Upper lobe of right lung (tissue), 1 donor: ENCODE measurements at places on chromosomes 6 and 20.

- DNase-seq = no peak
Measured at GRCh38 chr6:2534406-2535042, 216.2 kb downstream of the MYLK4 start.

- no peak for DNase-seq
Measured at GRCh38 chr6:78693835-78694234, 173.5 kb upstream of the IRAK1BP1 start.

GRCh38 chr20:63495741-63496595 is 2.9 kb downstream of the EEF1A2 start:
- peak; percentile 89 for DNase-seq

DNA sequence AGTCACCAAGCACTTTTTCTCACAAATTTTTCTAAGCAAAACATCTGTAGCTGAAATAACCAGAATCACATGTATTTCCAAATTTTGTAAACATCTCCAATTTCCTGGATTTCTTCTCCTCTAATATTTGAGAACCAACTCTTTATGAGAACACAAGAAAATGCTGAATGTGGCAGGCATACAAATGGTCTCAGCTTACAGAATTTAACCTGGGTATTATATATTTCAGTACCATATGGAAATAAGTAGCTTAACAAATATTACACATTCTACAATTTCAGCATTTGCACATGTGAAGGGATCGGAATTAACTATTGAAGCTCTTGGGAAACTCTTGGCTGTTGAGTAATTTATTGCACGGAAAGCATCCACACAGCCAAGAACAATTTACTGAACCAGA is 92.5 kb downstream of the TBXT start:
- no peak for DNase-seq

DNA sequence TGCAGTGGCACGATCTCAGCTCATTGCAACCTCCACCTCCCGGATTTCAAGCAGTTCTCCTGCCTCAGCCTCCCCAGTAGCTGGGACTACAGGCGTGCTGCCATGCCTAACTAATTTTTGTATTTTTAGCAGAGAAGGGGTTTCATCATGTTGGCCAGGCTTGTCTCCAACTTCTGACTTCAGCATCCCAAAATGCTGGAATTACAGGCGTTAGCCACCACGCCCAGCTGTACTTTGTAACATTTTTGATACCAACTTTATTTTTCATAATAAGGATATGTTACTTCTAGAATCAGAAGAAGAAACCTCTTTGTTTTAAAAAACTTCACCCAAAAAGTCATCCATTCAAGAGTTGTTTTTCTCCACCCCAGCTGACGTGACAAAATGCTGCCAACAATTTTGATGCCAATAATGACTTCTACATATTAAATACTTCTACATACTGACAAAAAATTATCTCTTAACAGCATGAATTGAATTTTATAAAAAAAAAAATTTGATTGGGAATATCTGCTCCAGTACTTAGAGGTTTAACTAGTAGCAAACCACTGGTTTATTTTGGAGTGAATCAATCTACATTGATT is 22.5 kb upstream of the PRIM2 start:
- DNase-seq = no peak

DNA sequence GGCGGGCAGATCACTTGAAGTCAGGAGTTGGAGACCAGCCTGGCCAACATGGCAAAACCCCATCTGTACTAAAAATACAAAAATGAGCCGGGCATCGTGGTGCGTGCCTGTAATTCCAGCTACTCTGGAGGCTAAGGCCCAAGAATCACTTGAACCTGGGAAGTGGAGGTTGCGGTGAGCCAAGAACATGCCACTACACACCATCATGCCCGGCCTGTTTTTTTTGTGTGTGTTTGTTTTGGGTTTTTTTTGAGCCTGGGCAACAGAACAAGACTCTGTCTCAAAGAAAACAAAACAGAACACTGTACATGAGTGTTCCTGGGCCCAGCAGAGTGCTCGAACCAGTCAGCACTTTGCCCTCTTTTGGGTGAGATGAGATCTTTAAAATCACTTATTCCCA is 159.1 kb downstream of the MTHFD1L start:
- DNase-seq = no peak

- DNase-seq = no peak
Measured at GRCh38 chr6:109292983-109293586, 89.2 kb downstream of the CD164 start.

DNA sequence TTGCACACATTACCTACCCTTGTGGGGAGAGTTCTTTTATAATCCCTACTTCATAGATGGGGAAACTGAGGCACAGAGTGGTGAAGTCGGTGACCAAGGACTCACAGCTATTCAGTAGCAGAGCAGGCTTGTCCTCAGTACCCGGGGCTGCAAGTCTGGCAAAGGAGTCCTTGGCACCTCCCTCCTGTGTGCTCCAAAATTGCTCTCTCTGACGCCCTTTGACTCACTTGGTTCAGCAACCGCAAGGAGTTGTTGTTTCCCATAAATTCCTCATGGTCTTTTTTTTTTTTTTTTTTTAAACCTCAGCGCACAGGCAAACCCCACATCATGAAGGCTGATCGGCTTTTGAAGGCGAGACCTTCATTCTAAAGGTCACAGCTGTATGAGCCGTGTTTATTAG is 143.2 kb downstream of the CEBPB start:
- DNase-seq = no peak

DNA sequence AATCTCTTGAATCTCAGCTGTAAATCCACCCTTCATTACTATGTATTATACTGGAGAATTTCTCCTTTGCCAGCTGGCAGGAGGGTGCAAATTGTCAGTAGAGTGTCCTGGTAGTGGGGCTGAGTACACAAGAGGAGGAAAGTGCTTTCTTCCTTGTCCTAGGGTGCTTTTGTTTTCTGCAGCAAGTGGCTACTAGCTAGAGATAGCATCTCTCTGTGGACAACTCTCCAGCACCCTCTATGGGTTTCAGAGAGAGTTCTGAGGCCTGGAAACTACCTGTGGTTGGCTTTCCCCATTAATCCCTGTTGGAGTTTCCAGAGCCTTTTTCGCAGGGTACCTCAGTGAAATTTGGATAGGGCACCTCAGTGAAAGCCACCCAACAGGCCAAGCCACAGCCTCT is 422.5 kb upstream of the RGS17 start:
- DNase-seq = no peak

- no peak for DNase-seq
Measured at GRCh38 chr6:41975276-41975675, 33.7 kb upstream of the CCND3 start.

GRCh38 chr6:79861023-79861422 is 86.3 kb downstream of the ELOVL4 start:
- no peak for DNase-seq

DNA sequence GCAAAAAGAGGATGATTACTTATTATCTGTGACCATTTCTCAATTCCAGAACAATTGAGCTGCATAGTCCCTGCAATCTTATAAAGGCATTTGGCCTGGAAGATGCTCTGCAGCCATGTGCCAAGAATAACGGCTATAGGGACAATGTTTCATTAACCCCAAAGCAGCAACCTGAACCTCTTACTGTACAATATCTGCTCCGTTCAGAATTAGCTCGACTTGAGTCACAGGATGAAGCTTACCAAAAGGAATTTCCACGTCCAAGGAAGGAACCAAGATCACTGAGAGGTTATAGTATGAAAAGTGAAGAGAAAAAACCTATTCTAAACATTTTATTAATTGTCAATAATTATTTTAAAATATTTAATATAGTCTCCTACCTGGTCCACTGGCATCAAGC is 167.3 kb upstream of the GMDS start:
- no peak for DNase-seq

GRCh38 chr6:135832166-135832565 is 19.3 kb upstream of the PDE7B start:
- DNase-seq = no peak

GRCh38 chr6:139114746-139115145 is 20.1 kb upstream of the HECA start:
- no peak for DNase-seq

DNA sequence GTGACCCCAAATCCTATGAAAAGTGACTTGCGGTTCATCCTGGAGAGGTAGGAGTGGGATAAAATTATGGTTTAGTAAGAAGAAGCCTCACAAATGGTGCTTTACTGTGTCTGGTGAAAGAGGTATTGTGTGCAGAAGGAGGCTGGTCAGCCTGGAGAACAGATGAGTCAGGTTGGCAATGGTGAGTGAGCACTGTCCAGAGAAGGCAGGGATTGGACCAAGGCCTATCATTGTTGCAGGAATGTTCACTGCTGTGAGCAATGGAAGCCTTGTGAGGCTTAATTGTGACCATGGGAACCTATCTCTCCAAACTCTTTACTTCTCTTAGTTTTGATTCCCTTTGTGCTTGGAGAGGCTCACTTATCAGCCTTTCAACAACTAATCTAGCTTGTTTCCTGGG is 89.0 kb upstream of the KCNK16 start:
- DNase-seq = no peak

DNA sequence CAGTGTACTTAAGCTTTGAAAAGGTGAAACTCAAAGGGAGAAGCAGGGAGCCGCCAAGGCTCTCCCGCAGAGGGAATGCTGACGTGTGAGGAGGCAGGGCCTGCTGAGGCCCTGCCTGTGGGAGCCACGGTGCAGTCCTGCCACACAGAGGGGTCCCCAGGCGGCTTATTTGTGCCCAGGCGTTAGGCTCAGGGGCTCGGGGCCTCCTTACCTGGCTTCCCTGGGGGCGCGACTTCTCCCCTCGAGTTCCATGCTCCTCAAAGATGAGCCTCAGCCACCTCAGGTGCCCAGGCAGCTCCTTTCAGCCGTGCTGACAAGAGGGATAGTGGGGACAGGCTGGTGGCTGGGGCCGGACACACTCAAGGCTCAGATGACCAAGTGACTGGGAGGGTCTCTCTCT is 2.2 kb upstream of the KIF25 start:
- peak; percentile 63 for DNase-seq

DNA sequence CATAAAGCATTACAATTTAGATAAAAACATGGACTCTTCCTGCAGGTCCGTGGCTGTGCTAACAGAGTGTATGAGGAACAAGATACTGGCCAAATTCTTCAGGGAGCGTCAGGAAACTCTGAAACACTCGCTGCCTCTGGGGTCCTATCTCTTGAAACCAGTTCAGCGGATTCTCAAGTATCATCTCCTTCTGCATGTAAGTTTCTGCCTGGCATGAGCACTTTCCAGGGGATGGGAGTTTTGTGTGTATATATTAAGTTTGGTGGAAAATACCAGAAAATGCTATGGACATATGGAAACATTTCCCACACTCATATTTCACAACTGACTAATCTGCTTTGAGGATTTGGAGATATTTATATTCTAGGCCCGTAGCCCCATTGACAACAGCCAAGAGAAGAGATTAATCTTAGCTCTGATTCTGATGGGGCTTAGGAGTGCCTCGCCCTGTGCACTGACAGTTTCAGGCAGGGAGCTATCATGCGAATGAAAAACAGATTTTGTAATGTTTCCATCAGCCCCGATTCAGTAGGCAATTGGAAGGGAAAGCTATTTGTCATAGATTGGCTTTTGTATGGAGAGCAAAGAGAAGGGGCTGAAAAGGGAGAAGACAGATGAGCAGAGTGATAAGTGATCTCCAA is 64.7 kb upstream of the MTHFD1L start:
- DNase-seq = no peak

DNA sequence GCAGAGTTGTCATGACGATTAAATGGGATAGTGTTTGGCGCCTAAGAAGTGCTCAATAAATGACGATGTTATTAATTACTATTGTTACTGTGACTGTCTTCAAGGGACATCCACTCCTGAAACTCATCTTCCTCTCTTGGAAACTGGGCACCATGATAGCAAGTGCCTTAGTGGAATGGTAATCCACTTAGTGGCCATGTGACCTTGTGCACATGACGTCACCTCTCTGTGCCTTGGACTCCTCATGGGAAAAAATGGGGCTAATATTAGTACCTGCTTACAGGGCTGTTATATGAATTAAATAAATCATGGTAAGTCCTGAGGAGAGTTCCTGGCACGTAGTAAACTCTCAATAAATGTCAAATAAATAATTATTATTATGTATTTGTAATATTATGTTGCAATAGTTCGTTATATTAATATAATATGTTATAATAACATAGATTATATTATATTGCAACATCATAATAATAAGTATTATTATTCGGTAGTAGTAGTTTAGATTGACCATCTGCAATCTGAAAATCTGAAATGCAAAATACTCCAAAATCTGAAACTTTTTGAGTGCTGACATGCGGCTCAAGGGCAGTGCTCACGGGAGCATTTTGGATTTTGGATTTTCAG is 40.9 kb downstream of the EYA2 start:
- no peak for DNase-seq

DNA sequence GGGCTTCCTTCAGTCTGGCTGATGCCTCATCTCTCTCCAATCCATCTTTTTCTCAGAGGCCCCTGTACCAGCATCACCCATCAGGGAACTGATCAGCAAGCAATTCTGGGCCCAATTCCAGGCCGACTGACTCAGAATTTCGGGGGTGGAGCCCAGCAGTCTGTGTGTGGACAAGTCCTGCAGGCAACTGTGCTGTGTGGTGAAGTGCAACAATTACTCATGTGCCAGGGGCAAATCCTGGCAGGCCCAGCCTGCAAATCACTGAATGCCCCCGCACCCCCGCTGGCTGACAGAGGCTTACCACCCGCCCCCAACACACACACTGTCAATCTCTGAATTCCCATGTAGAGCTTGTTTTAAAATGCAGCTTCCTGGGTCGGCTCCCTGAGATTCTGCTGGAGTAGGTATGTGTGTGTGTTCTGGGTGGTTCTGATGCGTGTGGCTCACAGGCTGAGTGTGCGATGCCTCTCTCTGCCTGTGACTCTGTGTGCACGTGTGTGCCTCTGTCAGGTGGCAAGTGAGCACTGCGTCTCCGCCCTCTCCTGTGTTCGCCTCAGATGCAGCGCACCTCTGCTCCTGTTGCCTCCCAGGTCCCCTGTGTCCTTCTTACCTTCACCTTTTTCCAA is 45.4 kb downstream of the SSR1 start:
- DNase-seq = no peak

- peak; percentile 74 for DNase-seq
Measured at GRCh38 chr20:35663516-35664465, 909 bp downstream of the CPNE1 start.

DNA sequence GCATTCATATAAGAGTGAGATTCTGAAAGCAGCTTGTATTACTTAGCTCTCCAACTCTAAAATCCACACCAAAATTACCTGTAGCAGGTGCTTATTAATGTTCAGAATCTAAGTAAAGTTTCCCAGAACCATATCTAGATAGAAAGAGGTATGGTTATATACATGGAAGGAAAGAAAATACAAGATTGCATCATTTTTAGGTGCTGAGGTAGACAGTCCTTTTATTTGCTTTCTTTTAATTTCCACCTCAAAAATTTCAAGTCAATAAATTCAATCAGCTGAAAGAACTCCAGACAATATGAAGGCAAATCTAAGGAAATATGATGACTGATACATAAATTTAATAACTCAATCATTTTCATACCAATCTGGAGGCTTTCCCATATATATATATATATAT is 521.9 kb downstream of the PKHD1 start:
- no peak for DNase-seq

GRCh38 chr20:7799862-7800261 is 140.4 kb downstream of the HAO1 start:
- no peak for DNase-seq

- DNase-seq = no peak
Measured at GRCh38 chr20:43870484-43870883, 44.2 kb upstream of the TOX2 start.
